Stimulated activated CD4-positive, alpha-beta T cell treated with anti-CD3 and anti-CD28 coated beads, Interleukin-1b, Interleukin-23, amount 100 ng/mL, for 24 hours (primary cell): ENCODE measurements at places on chromosomes 12 and 14.

DNA sequence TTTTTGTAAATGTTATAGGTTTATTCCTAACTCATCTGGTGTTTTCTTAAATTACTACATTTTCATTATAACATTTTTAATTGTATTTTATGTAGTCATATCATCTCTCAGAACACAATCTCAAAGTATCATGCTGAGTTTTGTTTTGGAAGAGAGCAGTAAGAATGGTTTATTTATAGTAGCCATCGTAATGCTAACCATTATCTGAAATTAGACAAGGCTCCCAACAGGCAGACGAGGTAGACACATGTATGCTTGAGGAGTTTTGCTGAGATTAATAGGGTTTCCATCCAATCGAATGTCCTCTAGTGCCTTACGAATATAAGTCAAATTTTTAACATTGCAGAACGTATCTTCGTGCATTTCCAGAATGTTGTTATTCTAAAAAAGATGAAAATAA lies 9.0 kb upstream of the CCER1 start:
- DNase-seq, result no peak

DNA sequence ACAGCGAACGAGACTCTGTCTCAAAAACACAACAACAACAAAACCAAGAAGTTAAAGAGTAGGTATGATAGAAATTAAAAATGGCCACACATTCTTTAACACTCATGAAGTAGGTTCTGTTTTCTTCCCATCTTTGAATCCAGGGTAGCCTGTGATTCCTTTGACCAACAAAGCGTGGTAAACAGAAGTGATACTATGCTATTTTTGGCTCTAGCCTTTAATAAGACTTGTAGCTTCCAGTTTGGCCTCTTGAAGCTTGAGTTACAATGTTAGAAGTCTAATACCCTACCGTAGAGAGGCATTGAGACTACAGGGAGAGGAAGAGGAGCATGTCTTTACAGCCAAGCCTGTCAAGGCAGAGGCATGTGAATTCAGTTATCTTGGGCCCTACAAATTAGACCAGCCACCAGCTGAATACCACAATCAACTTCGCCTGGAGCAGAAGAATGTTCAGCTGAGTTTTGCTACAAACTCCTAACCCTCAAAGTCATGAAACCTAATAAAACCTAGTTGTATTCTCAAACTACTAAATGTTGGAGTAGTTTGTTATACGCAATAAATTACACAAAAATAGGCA lies 4.9 kb upstream of the NEMF start:
- DNase-seq, result no peak

- no peak for DNase-seq
Observed at GRCh38 chr14:96403409-96403808, 11.5 kb downstream of the AK7 start.

GRCh38 chr12:9786726-9787717 lies 26.3 kb upstream of the CD69 start:
- no peak for DNase-seq

DNA sequence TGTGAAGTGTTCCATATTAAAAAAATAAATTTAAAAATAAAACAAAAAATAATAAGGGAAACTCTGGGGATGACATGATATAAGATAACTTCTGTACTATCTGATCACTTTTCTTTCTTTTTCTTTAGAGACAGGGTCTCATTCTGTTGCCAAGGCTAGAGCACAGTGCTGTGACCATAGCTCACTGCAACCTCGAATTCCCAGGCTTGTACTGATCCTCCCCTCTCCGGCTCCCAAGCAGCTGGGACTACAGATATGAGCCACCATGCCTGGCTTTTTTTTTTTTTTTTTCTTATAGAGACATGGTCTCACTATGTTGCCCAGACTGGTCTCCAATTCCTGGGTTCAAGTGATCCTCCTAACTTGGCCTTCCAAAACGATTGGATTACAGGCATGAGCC lies 10.4 kb upstream of the MIPOL1 start:
- no peak for DNase-seq

GRCh38 chr14:69904246-69904645 lies 25.0 kb downstream of the SMOC1 start:
- no peak for DNase-seq

GRCh38 chr14:22052795-22053194 lies 379.2 kb upstream of the OR4E1 start:
- DNase-seq, result no peak

GRCh38 chr14:66701813-66702212 lies 193.9 kb downstream of the GPHN start:
- no peak for DNase-seq

DNA sequence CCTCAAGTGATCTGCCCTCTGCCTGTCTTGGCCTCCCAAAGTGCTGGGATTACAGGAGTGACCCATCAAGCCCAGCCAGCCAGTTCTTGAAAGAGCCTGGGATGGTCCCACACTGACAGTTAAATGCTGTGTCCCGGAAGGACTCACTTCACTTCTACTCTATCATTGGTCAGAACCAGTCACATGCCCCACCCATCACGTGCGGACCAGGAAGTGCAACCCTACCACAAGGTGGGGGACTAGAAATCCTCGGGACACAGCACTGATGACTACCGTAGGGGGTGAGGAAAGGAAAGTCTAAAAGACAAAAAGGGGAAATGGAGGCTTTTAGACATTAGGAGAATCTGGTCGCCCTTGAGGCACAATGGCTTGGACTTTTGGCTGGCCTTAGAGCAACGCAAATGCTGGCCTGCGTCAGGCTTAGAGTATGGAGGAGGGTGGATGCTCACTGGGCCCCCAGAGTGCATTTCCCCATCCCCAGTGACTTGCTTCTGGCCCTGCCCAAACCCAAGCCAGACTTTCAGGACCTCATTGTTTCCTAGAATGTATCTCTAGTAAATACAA lies 207.7 kb downstream of the TTC8 start:
- DNase-seq, result no peak
